GM12864 (cell line): ENCODE measurements at places on chromosomes 12 and 14.

DNA sequence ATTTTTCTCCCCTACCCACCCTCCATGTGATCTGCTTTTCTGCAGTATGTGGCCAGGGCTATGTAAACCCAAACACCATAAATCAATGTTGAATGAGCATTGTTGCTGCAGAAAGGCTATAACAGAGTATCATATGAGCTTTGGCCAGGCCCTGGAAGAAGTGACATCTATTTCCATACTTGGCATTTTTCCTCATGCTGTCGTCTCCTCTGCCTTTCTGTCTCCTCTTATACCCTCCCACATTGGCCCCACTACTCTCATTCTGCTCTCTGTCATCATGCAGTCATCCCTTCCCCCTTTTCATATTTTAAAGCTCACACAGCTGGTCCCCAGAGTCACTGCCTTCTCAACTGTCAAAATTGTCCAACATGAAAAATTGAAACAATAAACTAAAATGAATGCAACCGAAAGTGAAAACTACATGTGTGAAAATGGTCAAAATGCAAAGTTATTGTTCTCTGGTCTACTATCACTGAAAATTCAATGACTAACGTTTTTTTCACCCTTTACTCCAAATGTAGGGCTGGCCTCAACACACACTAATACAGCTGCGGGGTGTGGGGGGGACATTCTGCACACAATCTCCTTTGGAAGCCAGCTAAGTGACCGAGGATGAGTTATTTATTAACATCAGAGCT is 290.7 kb upstream of the TMPO start:
- DNase-seq = no peak

GRCh38 chr14:20632831-20633691 is 8.4 kb downstream of the OR6S1 start:
- DNase-seq = no peak

DNA sequence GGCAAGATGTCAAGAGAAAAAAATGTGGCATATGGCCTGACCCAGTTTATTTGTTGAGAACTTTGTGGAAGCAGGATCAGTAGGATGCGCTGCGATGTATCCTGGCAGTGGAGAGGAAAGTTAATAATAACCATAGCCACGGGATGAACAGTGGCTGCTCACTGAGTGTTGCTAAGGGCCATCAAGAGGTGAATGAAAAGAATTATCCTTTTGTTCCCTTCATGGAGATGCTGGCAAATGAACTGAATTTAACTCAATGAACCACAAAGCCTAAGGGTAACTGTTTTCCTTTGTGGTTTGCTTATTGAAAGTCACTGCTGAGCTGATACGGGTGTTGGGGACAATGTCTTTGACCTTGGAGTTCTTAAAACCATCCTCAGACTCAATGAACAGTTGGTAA is 476.5 kb downstream of the APAF1 start:
- no peak for DNase-seq

DNA sequence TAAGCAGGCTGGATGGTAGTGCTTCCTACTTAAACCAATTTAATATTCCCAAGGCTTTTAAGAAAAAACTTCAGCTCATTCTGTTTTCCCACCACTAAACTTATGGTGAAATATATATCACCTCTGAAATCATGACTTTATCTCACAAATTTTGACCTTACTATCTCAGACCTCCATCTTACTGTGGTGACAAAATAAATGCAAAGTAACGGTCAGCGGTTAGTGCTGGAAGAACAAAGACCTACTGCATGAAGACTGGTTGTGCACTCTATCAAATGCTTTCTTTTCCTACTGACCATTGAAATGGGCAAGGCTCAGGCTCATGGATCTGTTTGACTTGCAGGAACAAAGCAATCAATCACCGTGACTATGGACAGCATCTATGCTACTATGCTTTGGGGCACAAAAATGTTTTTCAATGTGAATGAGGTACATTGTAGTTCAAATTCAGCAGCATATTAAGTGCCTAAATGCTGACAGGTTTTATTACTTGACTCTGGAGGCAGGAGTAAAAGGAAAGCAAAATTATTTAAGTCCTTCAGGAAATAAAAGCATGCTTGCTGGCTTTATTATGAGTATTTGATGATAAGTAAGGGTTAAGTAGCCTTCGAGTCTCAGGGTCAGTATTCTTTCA is 43.1 kb upstream of the GTF2A1 start:
- no peak for DNase-seq

DNA sequence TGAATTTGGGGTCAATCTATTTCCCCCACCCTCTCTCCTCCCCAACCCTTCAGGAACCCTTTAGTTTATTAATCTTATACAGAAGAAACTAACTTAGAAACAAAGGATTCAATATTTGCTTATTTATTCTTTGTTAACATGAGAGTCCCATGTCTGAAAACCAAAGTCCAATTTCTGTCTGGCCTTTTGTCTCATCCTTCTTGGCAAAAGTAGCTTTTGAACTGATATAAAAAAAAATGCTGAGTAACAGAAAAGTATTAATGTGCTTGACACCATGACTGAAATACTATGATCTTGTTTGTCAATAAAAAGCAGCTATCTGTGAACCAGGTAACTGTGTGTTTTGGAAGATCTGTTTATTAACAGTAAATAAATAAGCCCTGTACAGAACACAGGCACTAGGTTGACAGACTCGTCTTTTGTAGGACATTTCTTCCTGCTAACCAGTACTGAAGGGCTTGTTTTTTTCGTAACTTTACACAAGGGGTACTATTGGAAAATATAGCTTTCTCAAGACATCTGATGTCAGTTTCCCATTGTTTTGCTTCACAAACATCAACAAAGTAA is 10.8 kb downstream of the PIGH start:
- no peak for DNase-seq

DNA sequence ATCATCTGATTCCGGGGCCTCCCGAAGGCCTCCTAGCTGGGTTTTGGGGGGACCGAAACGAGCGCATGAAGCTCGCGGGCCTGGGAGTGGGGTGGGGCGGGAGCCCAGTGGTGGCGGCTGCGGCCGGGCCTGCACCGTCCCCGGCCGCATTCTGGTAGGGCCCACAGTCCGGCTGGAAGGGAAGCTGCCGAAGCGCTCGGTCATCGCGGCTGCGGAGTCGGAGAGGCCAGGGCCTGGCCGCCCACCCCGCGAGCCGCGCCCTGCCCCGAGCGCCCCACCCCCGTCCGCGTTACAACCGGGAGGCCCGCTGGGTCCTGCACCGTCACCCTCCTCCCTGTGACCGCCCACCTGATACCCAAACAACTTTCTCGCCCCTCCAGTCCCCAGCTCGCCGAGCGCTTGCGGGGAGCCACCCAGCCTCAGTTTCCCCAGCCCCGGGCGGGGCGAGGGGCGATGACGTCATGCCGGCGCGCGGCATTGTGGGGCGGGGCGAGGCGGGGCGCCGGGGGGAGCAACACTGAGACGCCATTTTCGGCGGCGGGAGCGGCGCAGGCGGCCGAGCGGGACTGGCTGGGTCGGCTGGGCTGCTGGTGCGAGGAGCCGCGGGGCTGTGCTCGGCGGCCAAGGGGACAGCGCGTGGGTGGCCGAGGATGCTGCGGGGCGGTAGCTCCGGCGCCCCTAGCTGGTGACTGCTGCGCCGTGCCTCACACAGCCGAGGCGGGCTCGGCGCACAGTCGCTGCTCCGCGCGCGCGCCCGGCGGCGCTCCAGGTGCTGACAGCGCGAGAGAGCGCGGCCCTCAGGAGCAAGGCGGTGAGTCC is at the start of gene KLC1:
Gene KLC1 (plus strand): TSS at position 528 of the 819 bp plus-strand sequence. CDS start 25,354 bp downstream, outside the sequence.
- DNase-seq = no peak

DNA sequence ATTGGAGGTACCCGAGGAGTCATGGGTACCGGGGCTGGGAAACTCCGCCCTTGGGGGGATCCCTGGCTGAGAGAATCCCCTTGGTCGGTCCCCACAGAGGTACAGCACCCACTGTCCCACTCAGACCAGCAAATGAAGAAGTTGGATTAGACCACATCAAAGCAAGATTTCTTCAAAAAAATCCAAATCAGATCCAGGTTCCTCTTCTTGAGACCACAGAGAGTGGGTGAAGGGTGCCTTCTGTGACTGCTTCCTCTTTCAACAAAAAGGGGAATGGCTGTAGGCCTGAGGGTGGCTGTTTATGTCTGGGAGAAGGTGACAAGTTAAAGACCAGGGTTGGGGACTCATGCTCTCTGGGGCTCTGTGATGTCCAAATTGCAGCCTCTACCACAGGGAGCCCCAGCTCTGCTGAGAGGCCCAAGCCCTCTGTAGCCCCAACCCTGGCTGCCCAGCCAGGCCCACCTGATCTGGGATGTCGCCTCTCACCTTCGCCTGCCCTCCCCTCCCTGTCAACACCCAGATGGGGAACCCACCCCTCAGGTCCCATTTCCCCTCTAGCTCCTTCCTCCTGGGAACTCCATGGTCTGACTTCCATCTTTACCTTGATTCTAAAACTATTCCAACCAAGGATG is 50.9 kb downstream of the ZFP36L1 start:
- peak; percentile 84 for DNase-seq

DNA sequence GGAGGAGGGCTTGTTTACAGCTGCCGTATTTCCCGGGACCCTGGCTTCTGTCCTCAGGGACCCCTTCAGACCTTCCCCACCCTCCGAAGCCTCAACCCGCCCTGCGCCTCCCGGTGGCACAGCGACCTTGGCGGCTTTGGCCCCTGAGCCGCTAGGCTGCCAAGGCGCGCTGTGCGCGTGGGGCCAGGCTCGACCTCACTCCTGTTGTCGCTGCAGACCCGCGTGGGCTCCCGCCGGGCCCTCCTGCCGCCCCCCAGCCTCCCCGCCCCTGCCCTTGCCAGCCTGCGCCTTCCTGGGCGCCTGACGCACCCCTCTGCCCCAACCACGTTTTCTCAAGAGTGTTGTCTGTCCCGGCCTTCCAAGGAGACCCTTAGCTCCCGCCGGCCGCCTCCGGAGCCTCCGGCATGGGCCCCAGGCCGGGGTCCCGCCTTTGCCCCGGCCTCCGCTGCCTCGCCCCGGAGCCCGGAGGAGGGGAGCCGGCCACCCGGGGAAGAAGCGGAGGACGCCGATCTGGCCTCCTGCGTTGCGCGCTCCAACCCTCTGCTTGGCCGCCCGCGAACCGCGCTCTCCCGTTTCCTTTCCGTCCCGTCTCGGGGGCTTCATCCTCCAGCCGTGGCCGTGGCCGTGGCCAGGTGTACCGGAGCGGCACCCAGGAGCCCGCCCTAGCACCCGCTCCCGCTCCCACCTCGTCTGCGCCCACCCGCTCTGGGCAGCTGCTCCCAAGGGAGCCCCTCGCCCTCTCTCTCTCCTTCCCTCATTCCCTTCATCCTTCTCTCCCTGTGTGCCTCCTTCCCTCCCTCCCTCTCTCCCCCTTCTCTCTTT is 19.9 kb downstream of the PPP2R5C start:
- DNase-seq = no peak

DNA sequence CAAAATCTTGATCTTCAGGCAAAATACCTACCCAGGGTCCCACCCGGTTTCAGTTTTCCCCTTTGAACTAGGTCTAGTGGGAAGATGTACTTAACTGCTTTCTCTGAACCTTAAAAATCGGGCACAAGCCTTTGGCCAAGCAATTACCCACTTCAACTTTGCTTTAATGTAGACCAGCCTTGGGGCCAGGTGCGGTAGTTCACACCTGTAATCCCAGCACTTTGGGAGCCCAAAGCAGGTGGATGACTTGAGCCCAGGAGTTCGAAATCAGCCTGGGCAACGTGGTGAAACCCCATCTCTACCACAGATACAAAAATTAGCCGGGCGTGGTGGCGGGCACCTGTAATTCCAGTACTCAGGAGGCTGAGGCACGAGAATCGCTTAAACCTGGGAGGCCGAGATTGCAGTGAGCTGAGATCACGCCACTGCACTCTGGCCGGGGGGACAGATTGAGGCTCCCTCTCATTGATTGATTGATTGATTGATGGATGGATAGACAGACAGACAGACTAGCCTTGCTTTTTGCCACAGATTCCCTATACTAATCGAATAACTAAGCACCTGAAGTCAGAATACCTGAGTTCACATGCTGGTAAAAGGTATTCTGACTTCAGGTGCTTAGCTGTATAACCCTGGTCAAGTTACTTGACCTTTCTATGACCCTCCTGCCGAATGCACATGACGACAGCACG is 1.9 kb downstream of the CLIP1 start:
- no peak for DNase-seq

GRCh38 chr14:97634751-97635150 is 837.6 kb downstream of the VRK1 start:
- DNase-seq = no peak

DNA sequence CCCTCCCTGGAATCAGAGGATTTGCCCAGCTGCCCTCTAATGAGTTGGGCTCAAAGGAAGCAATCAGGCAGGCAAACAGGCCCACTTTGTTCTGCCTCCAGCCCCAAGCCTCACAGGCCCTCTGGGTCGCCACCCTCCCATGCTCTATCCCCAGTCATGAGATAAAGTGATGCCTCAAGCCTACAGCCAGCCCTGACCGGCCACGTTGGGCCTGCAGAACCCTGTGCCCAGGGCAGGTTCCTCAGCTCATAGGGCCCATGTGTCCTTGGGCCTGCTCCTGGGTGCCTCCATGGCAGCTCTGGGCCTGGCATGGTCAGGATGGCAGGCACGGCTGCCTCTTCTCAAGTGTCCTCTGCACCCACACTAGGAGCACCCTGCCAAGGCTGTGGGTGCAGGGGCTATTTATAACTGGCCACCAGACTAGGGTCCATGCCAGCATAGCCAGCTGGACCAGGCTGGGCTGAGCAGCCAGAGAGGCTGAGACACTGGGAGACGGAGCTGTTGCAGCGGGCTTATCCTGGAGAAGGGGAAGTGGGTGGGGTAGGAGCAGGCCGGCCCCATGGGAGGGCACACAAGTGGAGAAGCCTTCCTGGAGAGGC is 20.2 kb downstream of the HDAC7 start:
- DNase-seq = no peak

- no peak for DNase-seq
These were observed 6.8 kb downstream of the CEP170B start for GRCh38 chr14:104871656-104872468.

- no peak for DNase-seq
These were observed 28.8 kb downstream of the SPRING1 start for GRCh38 chr12:116708826-116709756.

GRCh38 chr14:89004166-89004565 is 179.7 kb downstream of the TTC8 start:
- DNase-seq = no peak

- no peak for DNase-seq
These were observed 2.8 kb upstream of the TSPAN8 start for GRCh38 chr12:71160585-71160984.

DNA sequence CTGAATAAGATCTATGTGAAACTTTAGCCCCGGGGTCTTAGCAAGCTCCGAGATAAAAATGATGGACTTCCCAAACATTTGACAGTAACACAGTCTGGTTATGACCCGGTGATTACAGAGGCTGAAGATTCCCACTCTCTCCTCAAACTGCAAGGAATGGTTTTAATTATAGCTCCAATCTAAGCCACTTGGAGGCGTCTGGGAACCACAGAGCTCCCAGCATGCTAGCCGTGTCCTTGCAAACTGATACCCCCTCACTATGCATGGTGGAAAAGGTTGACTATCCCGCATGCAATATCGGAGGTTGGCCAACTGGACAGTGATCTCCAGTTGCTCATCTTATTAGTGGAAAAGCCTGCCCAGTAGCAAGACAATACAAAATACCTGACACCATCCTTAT is 76.5 kb upstream of the GRIN2B start:
- no peak for DNase-seq

DNA sequence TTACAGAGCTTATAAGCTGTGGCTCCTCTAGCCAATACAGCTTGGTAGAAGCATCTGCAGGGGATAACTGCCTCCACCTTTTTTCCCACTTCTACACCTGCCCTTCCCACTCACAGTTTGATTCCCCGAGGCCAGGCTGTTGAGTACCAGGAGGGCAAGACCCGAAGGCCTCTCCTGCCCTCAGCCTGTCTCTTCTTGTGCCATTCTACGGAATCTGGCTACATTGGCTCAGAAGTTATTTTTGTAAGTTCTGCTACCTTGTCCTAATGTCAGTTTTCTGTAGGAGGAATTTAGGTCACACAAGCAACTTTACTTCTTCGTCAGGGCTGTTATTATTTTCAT is 11.7 kb downstream of the FBXL14 start:
- DNase-seq = no peak

GRCh38 chr14:90985601-90986242 is 74.7 kb downstream of the RPS6KA5 start:
- no peak for DNase-seq
